ENCODE measurements at places on chromosomes 13 and 19. TPM values are rescaled to one million over a fixed set of nuclear protein-coding genes. Genes with fewer than 3 reads are reported as not detected.

Gene ATP4B
- not detected for total RNA-seq

DNA sequence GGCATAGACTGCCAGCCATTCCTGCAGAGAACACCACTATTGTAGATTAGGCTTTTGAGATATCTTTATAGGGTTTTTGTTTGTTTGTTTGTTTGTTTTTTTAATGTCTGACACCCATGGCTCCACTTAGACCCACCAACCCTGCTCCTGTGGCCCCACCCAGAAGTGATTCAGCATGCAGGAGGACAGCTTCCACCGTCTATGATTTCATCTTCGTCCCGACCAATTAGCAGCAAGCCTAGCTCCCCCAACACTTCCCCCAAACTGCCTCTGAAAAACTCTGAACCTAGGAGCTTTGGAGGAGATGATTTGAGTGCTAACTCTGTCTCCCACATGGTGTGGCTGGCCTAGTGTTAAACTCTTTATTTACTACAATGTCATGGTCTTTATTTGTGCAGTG is 108.3 kb upstream of the RXFP2 start:
- no peak overlapping the region for H3K27ac ChIP-seq
- H3K4me3 ChIP-seq = no peak overlapping the region
- no peaks in the 10 kb centered on the region for H3K27me3 ChIP-seq
- DNase-seq = no peak
- no peaks in the 10 kb centered on the region for H3K4me1 ChIP-seq

DNA sequence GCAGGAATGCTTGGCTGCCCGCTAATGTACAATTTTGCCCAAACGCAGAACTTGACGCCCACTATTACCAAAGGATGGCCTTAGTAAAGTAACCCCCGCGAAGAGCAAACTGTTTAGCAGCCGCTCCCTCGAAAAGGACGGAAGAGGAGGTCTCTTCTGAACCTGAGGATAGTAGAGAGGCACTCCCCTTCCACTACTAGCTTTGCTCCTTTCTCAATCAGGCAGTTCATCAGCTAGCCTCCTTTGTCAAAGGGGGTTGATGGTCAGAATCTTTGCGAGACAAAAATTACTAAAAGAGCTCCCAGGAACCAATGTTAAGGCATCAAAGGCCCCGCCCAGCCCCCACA is 534 bp downstream of the CAB39L start:
- peak overlapping the region; percentile 84 for H3K4me3 ChIP-seq
- no peaks in the 10 kb centered on the region for H3K27me3 ChIP-seq
- no peaks in the 10 kb centered on the region for H3K36me3 ChIP-seq
- peak overlapping the region; percentile 97 for H3K27ac ChIP-seq
- H3K4me1 ChIP-seq = no peaks in the 10 kb centered on the region

GRCh38 chr19:11482384-11483050 is 1.7 kb upstream of the ELAVL3 start:
- no peak overlapping the region for H3K27ac ChIP-seq
- H3K36me3 ChIP-seq = peaks cover 6% of the 10 kb centered on the region
- peaks cover 14% of the 10 kb centered on the region for H3K27me3 ChIP-seq

Gene RFX1
- total RNA-seq = 3.2 TPM

All from right atrium auricular region (tissue), 2 donors.